ENCODE measurements at places on chromosomes 11 and 22.

GRCh38 chr22:37054056-37054395, 2.5 kb downstream of the KCTD17 start:
- no peak for DNase-seq

DNA sequence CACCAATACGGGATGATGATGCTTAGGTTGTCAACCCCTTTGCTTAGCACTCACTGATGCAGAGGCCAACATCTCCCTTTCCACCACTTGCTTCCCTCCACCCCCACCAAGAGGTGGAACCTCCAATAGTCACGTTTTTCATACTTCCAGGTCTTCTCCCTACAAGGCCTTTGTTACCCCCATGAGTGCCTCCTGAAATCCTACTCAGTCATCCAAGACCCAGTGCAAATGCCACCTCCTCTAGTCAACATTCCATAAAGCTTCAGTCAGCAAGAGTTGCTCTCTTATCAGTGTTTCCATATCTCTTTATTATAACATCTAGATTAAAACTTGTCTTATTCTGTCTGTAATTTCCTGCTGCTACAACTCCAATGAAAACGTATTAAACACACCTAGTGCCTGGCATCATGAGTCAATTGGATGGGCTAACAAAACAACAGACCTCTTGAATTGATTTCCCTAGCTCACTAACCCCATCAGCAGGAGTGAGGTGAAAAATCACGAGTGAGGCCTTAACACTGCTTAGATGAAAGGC, 370.7 kb upstream of the CCDC90B start:
- DNase-seq: no peak

DNA sequence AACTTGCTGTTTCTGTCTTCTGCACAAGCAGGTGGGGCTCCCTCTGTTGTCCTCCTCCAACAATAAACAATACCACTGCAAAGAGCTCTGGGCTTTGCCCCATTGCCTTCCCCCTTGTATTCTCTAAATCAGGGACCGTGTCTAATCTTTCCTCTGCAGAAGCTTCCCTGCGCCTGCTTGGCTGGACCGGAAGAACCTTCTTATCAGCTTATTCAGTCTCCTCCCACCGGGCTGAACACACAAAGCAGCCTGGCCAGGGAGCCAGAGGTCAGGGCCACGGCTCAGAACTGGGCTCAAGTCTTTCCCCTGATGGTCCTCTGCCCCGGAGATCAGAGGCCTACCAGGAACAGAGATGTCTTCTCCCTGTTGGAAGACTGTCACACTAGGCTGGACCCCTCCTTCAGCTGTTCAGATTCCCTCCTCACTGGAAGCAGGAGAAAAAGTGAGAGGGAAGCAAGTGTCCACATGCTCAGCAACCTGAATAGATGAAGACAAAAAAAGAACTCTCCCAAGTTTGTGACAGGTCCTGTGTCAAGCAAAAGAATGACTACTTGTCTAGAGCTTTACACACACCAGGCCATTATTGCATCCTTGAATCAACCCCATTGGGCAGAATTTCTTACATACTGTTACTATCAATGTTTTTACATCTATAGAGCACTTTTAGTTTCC, 63.7 kb downstream of the RAB30 start:
- DNase-seq: no peak

GRCh38 chr11:66686801-66687750, 9.4 kb upstream of the RBM4B start:
- no peak for DNase-seq

DNA sequence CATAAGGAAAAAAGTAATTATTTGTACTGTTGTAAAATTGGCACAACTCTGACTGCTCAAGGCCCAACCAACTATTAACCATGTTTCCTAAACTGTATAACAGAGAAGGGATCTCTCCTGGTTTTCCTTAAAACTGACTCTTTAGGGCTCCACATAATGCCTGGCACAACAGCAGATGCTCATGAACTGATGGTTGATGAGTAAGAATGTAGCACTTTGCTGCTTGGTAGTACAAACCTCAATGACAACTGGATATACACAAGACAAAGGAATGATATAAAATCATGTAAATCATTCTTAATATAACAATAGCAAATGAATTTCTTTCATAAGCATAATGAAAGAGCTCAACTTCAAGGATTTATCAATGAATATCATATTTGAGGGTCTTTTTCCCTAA, 11.7 kb downstream of the MSANTD2 start:
- DNase-seq: no peak

DNA sequence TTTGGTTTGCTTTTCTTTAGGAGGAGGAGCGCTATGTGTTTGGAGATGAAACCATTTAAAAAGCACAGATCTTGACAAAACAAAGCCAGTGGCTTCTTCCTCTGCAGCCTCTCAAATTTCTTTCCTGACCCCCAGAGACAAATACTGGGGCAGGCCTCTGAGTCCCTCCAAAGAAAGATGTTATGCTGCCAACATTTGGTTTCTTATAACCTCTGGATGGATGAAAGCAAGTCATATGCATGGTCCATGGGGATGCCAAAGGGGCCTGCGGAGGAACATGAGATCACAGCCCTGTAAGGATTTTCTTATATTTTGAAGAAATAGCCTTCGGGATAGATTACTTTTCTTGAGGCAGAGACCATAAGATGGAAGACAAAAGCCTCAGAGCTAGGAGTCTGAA, 179.1 kb downstream of the TENM4 start:
- DNase-seq: no peak

DNA sequence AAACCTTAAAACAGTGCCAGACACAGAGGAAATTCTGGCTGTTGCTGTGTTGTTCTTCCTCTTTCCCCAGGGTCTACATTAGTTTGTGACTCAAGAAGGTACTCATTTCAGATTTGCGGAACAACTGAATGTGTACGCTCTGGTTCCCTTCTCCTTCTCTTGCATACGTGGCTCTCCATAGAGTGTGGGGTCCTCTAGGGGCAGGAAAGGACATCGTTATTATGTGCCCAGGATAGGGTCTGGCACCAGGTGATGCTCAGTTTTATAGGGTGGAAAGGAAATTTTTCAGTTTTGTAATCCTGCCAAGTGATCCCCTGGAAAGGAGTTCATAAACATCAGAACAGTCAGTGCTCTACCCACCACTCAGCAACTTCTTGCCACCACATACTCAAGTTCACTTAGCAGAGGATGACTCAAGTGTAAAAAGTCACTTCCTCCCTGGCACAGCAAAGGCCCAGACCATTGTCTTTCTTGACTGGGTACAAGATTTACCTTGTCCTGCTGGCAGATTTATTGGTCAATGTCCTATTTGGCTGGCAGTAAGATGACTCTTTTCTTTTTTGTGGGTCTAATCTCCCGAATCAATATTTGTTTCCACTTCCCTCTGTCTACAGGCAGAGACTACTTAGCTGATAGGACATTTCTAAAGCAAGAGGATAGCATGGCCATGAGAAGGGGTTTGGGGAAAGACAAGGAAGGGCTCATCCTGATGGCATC, 246.0 kb upstream of the TENM4 start:
- DNase-seq: no peak

GRCh38 chr11:113698515-113698914, 7.6 kb downstream of the TMPRSS5 start:
- DNase-seq: no peak

GRCh38 chr11:81497202-81497804, 1236.4 kb downstream of the FAM181B start:
- DNase-seq: no peak

GRCh38 chr22:35399114-35399677, 744 bp upstream of the MCM5 start:
- DNase-seq: no peak

DNA sequence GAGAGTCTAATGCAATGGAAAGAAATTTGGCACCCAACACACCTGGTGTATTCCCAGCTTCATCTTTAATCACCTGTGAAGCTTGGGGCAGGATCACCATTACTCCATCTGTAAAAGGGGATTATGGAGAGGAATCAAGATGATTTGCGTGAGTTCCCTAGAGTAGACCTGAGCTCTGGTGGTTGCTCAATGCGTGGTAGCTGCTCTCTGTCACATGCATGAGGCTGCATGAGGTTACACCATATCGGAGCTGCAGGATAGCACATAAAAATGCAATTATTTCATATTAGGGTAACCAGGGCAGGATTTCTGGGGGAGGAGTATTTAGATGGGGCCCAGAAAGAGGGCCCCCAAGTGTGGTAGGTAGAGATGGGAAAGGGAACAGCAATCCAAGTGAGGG, 35.3 kb upstream of the CLMP start:
- DNase-seq: no peak

DNA sequence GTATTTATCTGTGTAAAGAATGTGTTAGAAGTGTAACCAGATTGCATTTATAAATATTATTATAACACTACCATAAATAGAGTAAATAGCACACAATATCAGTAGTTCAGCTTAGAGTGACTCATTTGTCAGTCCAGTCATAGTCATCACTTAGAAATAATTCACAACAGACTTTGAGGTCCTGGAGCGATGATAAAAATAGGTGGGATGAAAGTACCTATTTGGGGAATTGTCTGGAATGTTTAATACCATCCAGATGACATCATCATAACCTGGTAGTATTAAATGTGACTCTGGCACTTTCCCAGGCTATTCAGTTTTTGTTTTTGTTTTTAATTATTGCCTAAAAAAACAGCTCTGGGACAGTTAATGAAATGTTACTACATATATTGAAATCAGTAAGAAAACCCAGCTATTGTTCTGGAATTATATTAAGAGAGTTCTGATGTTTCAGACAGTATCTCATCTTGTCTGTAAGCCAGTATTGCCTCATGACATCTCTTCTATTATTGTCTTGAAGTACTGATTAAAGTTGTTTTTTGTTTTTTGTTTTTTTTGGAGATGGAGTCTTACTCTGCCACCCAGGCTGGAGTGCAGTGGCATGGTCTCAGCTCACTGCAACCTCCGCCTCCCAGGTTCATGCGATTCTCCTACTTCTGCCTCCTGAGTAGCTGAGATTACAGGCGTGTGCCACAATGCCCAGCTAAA, 74.8 kb downstream of the SIK2 start:
- no peak for DNase-seq

DNA sequence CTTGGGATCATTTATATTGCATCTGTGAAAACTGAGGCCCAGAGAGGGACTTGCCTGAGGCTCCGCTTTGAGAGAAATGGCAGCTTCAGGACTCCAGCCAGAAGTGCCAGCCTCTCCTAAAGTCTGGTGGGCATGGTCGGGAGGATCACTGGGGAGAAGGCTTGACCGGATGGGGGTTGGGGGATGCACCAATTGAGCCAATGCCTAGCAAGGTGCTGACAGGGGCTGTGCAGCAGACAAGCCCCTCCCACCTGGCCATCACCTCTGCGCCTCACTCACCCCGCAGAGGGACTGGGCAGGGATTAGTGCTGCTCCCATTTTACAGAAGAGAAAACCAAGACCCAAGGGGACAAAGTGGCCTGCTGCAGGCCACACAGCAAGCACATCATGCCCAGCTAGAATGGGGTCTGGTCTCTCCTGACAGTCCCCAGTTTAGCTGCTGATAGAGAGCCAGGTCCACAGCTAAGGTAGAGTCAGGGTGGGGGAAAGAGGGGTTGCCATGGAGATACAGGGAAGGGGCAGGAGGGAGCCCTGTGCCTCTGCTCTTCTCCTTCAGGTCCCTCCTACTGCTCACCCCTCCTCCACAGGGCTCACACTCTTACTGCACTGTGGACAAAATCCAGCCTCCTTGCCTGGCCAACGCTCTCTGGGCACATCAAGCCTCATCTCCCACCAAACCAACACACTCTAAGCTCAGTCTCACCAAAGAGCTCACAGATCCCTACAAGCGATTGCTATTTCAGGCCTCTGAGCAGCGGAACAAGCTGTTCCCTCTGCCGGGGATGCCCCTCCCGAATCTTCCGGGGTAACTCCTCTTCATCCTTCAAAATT, 29.5 kb downstream of the TEF start:
- DNase-seq: no peak

DNA sequence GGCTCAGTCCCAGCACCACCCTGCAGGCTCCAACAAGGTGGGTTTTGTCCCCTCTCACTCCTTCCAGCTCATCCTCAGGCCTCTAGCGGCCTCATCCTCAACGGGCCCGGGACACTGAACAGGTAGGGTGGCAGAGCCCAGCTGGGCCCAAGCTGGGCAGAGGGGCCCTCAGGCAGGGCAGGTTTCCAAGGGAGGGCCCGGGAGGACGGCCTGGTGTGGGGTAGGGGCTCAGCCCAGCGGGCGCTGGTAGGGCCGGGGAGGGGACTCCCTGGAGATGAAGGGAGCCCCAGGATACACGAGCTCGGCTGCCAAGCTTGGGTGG, 2.5 kb upstream of the IFITM10 start:
- no peak for DNase-seq

- no peak for DNase-seq
These were observed 109.7 kb upstream of the USP47 start for GRCh38 chr11:11732116-11732515.

DNA sequence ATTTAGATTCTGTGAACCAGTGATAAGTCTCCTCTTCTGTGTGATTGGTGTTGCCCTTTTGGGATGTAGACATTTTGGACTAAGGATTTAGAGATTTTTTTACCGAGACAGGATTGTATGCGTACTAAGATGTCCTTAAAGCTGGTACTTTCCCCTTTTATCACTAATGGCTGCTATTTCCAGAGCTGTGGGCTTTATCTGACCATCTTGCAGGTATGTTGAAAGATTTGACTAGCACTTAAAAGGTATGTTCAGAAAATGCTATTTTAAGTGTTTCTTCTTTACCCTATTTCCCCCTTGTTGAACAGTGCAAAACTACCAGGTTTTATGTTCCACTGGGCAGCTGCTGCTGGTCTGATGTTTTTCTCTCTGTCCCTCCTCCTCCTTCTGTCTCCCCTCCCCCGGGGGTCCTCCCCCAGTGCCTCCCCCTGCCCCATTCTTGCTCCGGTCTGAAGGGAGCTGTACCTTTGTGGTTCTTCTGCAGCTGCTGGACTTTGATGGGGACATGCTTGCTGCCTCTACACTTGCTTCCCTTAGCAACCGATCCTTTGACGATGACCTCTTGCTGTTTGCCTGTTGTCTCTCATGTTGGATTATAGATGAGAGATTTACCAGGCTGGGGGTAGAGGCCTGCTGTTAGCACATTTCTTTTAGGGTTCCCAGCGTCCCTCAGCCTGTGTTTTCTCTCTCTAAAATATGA, 59.6 kb downstream of the ZNRF3 start:
- DNase-seq: no peak

DNA sequence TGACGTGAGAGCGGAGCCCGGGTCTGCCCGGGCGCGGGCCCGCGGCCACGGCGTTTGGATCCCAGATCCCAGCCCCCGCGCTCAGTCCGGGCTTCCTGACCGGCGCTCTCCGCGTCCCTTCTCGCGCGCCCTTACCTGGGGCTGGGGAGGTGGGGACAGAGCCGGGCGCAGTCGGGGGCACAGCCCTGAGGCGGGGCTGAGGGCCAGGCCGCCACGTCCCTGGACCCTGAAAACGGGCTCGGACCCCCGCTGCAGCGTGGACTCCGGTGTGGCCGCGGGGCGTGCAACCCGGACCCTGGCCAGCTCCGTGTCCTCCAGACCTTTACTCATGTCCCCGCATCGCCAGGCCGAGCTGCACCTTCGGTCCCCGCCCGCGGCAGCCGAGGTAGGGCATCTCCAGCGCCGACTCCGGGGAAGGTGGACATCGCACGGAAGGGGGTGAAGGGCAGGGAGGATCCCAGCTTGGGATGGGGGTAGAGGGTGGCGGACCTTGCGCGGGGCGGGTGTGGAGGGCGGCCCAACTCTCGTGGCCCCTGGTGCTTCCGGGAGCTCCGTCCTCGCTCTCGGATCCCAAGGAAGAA, 9.9 kb upstream of the AIFM3 start:
- DNase-seq: no peak

- DNase-seq: no peak
These were observed 394.5 kb downstream of the TENM4 start for GRCh38 chr11:79046366-79046765.
